ENCODE measurements at places on chromosomes 1 and 21. TPM values are rescaled to one million over a fixed set of nuclear protein-coding genes. Genes with fewer than 3 reads are reported as not detected.

The CZIB gene
- total RNA-seq, result 34.2 TPM

The INTS7 gene
- total RNA-seq, result 19.9 TPM

The LSS gene
- total RNA-seq, result 14.7 TPM

The ASPM gene
- total RNA-seq, result 20.7 TPM

The TSEN15 gene
- total RNA-seq, result 29.8 TPM

The SLC16A4 gene
- total RNA-seq, result 33.7 TPM

The FRRS1 gene
- 2.2 TPM for total RNA-seq

The ANGPTL1 gene
- not detected for total RNA-seq

The ECM1 gene
- total RNA-seq, result 1.6 TPM

The PLA2G2F gene
- not detected for total RNA-seq

The ARHGAP30 gene
- 0.14 TPM for total RNA-seq

The EDN2 gene
- total RNA-seq, result 41.6 TPM

The CFAP74 gene
- not detected for total RNA-seq

The PTPN7 gene
- total RNA-seq, result not detected

The PCSK9 gene
- total RNA-seq, result 3.1 TPM

The CRYBG2 gene
- 1.5 TPM for total RNA-seq

The TDRD5 gene
- total RNA-seq, result 0.05 TPM

The AMIGO1 gene
- total RNA-seq, result 1.3 TPM

The CLDN8 gene
- total RNA-seq, result not detected

The RPTN gene
- not detected for total RNA-seq

The AMY1C gene
- not detected for total RNA-seq

The PLEKHA6 gene
- 36.3 TPM for total RNA-seq

The CDK18 gene
- total RNA-seq, result 1.0 TPM

The PGBD2 gene
- total RNA-seq, result 4.2 TPM

The CYP4A11 gene
- not detected for total RNA-seq

The KCNE2 gene
- not detected for total RNA-seq

The FCGR2B gene
- total RNA-seq, result not detected

The WLS gene
- total RNA-seq, result 17.3 TPM

The SEC16B gene
- 0.68 TPM for total RNA-seq

The C1orf185 gene
- total RNA-seq, result not detected

The C1QA gene
- total RNA-seq, result not detected

The ROR1 gene
- 8.7 TPM for total RNA-seq

The TSPAN1 gene
- total RNA-seq, result 3.5 TPM

The CRNN gene
- not detected for total RNA-seq

The LSM10 gene
- total RNA-seq, result 34.0 TPM

The CCDC28B gene
- total RNA-seq, result 2.2 TPM

The ODR4 gene
- 17.6 TPM for total RNA-seq

The TNFSF18 gene
- not detected for total RNA-seq

The FNDC5 gene
- total RNA-seq, result 0.25 TPM

The SCNM1 gene
- total RNA-seq, result 48.1 TPM

The RAB42 gene
- 3.9 TPM for total RNA-seq

The IVL gene
- total RNA-seq, result not detected

The CD247 gene
- total RNA-seq, result 0.72 TPM

The GCSAML gene
- not detected for total RNA-seq

The CELA2A gene
- total RNA-seq, result not detected

The EPHA8 gene
- total RNA-seq, result 0.03 TPM

The FTCD gene
- not detected for total RNA-seq

The KCNE1 gene
- total RNA-seq, result not detected

The VCAM1 gene
- 0.03 TPM for total RNA-seq

The RSPH1 gene
- 0.93 TPM for total RNA-seq

The CFHR4 gene
- total RNA-seq, result not detected

The B3GALT6 gene
- total RNA-seq, result 17.6 TPM

The SPRR2G gene
- total RNA-seq, result not detected

The FCRL1 gene
- total RNA-seq, result not detected

The TCHHL1 gene
- not detected for total RNA-seq

The RAB3B gene
- total RNA-seq, result 6.3 TPM

The IVNS1ABP gene
- 24.8 TPM for total RNA-seq

The FMO4 gene
- total RNA-seq, result 0.67 TPM
